ENCODE measurements at places on chromosomes 3 and 15.

GRCh38 chr15:80581976-80582375 lies 113.1 kb upstream of the ABHD17C start:
- DNase-seq: no peak

DNA sequence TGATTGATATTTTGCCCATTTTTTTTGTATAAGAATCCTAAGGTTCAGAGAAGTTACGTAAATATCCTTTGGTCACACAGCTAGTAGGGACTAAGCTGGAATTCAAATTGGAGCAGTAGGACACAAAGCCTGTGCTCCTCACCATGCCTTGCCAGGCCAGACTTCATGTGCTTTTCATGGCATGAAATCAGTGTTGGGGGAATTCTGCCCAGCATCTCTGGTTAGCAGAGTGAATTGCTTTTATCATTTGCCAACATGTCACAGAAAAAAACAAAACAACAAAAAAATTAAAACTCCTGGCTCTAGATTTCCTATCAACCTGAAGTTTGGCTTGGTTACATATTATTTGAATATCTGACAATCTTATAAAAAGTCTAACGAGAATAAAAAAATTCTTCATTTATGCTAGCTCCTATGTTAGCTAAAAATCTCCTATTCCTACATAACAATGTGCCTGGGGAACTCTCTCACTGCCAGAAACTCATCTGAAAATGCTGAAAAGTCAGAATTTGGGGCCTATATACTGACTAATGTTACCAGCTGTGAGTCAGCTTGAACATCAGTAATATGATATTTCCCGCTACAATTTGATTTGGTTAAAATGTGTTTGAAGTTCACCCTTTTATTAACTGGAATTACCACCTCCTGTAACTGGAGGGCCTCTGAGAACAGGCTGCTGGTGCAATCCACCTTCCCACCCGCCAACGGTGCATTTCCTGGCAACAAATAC lies 141.7 kb downstream of the TIGIT start:
- no peak for DNase-seq

GRCh38 chr3:128236657-128237056 lies 83.4 kb downstream of the EEFSEC start:
- DNase-seq: no peak

DNA sequence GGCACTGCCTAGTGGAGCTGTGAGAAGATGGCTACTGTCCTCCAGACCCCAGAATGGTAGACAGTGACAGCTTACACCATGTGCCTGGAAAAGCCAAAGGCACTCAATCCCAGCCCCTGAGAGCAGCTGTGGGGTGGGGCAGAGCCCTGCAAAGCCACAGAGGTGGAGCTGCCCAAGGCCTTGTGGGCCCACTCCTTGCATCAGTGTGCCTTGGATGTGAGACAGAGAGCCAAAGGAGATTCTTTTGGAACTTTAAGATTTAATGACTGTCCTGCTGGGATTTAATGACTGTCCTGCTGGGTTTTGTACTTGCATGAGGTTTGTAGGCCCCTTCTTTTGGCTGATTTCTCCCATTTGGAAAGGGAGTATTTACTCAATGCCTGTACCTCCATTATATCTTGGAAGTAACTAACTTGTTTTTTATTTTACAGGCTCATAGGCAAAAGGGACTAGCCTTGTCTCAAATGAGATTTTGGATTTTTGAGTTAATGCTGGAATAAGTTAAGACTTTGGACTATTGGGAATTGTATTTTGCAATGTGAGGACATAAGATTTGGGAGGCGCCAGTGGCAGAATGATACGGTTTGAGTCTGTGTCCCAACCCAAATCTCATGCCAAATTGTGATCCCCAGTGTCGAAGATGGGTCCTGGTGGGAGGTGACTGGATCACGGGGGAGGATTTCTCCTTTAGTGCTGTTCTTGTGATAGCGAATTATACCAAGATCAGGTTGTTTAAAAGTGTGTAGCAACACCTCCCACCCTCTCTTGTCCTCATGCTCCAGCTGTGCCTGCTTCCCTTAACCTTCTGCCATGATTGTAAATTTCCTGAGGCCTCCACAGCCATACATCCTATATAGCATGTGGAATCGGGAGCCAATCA lies 80.4 kb downstream of the MYO5A start:
- no peak for DNase-seq

DNA sequence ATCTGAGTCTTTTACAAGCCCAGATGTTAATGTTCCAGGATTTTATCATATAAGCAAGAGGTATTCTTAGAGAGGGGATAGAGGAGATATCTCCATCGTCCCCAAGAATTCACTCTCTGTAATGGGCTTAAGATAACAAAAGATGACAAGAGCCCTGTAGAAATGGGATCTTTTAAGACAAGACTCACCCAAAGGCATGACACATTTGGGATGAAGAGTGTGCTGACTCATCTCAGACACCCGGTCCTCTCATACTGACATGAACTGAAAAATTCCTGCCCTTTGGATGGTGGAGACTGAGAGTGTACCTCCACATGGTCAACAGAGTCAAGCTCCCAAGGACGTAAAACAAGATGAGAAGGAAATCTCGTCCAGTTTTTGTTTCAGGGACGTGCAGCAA lies 11.0 kb downstream of the LEKR1 start:
- DNase-seq: no peak

GRCh38 chr3:50133283-50133615 lies 21.9 kb upstream of the SEMA3F start:
- DNase-seq: no peak

- DNase-seq: no peak
Measured at GRCh38 chr3:85254738-85255137, 295.9 kb downstream of the CADM2 start.

DNA sequence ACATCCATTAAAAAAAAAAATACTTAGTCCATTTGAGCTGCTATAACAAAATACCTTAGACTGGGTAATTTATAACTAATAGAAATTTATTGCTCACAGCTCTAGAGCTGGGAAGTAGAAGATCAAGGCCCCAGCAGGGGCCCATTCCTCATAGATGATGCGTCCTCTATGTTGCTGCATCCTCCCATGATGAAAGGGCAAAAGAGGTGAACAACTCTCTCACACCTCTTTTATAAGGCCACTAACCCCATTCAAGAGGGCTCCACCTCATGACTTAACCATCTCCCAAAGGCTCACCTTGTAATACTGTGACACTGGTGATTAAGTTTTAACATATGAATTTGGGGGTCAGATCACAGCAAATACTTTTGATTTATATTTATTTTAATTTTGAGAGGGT lies 3.0 kb upstream of the TLNRD1 start:
- DNase-seq: no peak

DNA sequence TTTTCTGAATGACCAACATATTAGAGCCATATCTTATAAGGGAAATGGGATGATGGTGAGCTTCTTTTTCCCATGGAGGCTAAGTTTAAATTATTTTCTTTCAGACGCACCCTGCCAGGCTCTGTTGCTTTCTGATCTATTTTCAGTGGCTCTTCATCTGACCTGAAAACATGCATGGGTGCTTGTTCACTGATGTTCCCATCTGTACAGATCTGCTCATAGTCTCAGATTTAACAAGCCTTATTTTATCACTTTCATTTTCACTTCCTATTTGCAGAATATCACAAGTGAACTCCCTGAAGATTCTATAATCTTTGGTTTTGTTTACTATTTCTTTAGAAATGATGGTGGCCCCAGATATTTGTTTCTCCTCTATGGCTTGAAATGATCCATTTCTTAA lies 31.1 kb upstream of the SUCLG2 start:
- no peak for DNase-seq

- no peak for DNase-seq
Measured at GRCh38 chr3:57764794-57765193, 8.7 kb downstream of the SLMAP start.

GRCh38 chr3:124768812-124769211 lies 38.6 kb downstream of the UMPS start:
- DNase-seq: no peak

- DNase-seq: no peak
Measured at GRCh38 chr3:64150623-64151207, 74.6 kb downstream of the PRICKLE2 start.

- no peak for DNase-seq
Measured at GRCh38 chr3:170056710-170057454, 19.1 kb downstream of the GPR160 start.

DNA sequence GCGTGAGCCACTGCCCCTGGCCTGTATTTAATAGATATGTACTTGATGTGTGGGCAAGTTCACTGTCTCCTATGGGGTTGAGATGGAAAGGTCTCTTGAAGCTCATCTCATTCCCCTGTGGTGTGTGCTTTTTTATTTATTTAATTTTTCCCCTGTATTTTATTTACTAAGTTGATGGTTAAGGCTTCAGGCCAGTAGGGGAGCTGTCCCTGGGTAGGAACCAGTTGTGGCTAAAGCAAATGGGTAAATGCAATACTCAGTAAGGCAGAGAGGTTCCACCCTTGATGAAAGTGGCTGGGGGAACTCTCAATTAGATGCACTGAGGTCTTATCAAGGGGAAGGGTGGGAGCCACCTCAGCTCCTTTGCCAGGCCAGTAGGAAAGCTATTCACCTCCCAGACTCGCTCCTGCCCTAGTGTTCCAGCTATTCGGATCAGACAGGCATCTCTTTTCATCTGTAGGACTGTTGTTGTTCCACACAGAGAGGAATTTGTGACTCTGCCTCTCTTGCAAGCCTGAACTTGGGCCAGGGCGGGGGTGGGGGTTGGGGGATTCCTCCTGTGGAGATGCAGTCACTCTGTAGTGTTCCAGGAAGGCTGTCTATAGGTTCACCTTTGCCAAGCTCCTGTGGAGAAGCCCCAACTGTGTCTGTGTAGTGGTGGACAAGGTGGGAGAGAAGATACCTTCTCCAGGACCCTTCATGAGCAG lies 26.1 kb downstream of the PCCB start:
- DNase-seq: no peak

DNA sequence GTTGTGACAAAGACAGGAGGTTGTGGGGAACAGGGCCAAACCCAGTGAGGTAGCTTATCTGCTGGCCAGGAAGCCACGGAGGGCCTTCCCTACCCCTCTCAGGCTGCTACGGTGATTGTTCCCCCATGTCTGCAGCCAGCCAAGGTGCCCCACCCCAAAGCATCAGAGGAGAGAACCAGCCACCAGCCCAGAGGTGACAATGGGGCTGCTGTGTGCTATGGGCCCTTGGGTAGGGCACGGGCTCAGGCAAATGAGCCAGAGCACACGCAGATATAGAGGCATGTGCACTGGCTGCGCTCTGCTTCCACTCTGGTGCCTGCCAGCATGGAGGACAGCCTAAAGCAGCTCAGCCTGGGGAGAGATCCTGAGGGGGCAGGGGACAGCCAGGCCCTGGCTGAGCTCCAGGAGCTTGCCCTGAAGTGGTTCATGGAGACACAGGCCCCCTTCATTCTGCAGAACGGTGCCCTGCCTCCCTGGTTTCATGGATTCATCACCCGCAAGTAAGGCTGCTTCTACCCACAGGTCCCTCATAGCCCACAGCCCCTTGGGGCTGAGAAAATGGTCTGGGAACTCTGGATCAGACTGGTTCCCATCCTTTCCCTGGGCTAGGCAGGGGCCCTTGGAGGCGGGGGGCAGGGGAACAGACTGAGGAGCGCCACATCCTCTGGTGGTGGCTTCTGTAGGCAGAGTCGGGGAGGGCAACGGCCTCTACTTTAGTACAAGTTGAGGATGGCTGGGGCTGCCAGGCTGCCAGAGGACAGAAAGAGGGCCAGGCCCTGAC lies at the start of gene SH2D7:
SH2D7 (plus strand) TSS at position 301 of the 781 bp plus-strand sequence; CDS start at position 325, 24 bp downstream.
- no peak for DNase-seq

- no peak for DNase-seq
Measured at GRCh38 chr3:197222937-197223370, 75.5 kb downstream of the DLG1 start.

GRCh38 chr15:90563463-90563862 lies 33.7 kb downstream of the CRTC3 start:
- no peak for DNase-seq

DNA sequence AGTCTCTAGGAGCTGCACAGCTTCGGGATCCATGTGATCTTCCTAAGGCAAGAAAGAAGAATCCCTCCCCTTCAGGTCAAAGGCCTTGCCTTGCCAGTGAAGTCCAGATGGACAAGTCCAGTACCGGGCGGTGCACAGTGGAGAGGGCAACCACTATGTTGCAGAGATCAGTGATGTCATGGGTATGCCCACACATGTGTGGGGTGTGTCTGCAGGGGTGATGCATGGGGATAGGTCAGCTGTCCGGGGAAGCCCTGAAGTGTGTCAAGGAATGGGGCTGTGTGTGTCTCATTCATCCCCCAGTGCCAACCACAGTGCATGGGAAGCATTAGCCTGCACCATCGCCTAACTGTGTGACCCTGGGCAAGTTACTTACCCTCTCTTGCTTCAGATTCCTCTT lies 66.5 kb downstream of the TLE3 start:
- no peak for DNase-seq

GRCh38 chr15:48250640-48251076 lies 44.6 kb downstream of the SLC12A1 start:
- DNase-seq: no peak

DNA sequence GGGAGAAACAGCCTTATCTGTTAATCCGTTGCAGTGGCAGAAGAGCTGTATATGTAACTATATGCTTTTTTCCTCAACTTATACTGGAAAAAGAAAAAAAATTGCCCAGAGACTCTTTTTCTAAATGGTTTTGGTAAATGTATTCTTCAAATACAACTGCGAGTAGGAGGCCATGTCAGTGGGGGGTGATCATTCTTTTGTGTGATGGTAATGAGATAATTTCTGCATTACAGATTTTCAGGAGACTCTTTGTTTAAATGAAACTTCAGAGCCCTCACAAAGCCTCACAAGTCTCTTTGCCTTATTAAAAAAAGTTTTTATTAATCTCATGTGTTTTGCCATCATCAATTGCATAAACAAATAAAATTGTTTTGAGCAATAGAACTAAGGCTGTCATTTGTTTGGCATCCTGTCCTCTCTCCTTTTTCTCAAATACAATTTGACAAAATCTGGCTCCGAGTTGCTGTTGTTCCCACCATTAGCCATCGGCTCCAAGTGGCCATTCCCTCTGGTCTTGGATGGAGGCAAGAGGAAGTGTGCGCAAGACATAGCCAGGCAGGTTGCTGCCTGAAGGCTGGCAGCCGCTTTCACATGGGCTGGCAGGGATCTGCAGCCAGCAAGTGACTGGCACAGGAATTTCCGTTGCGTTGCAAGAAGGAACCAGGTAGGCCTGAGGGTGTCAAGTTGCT lies 116.7 kb downstream of the FNDC3B start:
- no peak for DNase-seq

- no peak for DNase-seq
Measured at GRCh38 chr15:36950371-36950770, 150.0 kb downstream of the MEIS2 start.

GRCh38 chr3:45486136-45486535 lies 97.8 kb downstream of the LARS2 start:
- no peak for DNase-seq

GRCh38 chr15:58771621-58772250 lies 634 bp downstream of the MINDY2 start:
- no peak for DNase-seq

DNA sequence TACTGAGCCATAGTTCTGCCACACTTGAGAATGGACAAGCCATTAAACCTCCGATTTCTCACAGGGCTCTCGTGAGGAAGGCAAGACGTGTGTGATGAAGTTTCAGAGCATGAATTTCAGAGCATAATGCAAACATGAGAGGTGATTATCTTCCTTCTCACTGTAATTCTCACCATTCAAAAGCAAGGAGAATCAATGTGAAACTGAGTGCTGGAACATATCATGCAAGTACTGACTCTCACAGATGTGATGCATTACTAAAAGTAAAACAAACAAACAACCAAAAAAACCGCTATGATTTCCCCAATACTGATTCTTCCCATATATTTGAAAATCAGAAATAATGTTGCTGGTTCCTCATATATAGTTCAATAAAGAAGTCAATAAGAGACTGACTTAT lies 23.7 kb downstream of the P3H2 start:
- no peak for DNase-seq

Data from activated T-helper 9 cell treated with anti-CD3 and anti-CD28 coated beads, Interleukin-2, amount 50 U/mL, for 16 hours (primary cell).